ENCODE measurements at places on chromosomes 11 and 22. TPM values are rescaled to one million over a fixed set of nuclear protein-coding genes. Genes with fewer than 3 reads are reported as not detected.

BACE1-AS gene
- 14.9 TPM for total RNA-seq

DNA sequence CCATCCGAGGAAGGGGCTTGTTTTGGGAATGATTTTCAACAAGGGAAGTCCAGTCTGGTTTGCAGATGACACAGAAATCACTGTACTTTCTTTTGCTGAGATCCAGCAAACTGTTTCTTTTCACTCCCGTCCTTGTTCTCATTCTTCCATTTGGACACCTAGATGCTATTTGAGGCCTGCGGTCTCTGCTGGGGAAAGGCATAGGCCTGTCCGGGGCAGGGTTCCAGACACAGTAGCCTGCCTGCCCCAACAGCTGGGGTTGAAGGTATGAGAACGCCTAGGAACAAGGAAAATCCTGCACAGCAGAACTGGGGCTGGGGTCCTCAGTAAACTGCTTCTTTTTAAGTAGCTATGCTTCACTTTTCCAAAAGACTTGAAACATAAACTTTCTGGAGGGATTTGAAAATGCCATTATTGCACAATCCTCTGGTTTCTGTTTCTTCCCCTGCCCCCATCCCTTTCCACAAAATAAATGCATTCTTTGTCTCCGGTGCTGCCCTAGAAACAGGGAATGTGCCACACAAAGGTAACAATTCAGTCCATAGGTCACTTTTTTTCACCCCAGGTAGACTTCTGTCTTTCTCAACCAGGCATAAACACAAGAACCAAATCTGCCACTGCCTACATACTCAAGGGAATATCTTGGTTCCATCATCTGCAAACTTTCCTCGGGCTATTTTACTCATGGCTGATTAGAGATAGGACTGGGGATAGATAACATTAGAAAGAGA, 174.8 kb upstream of the MTMR2 start:
- no peaks in the 10 kb centered on the region for H3K4me1 ChIP-seq
- H3K27me3 ChIP-seq: no peaks in the 10 kb centered on the region
- no peak overlapping the region for H3K27ac ChIP-seq
- DNase-seq: no peak

DNA sequence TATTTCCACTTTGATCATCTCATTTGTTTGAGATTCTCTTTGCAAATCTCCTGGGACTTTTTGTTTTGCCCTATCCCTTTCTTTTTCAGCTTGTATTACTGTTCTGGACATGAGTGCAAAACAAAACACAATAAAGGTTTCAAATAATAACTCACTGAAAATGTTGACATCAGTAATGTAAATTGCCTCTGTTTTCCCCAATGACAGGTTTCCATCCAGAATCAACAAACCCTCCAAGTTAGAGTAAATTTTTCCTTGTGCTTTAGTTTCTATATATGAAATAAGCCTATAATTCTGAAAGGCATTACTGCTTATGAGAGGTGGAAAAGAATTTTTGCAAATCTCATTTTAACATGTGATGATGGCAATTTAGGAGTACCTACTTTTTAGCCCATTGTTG, 187.0 kb upstream of the ANO3 start:
- no peak for DNase-seq
- H3K36me3 ChIP-seq: no peaks in the 10 kb centered on the region
- no peak overlapping the region for H3K4me3 ChIP-seq
- no peak overlapping the region for H3K27ac ChIP-seq

DNA sequence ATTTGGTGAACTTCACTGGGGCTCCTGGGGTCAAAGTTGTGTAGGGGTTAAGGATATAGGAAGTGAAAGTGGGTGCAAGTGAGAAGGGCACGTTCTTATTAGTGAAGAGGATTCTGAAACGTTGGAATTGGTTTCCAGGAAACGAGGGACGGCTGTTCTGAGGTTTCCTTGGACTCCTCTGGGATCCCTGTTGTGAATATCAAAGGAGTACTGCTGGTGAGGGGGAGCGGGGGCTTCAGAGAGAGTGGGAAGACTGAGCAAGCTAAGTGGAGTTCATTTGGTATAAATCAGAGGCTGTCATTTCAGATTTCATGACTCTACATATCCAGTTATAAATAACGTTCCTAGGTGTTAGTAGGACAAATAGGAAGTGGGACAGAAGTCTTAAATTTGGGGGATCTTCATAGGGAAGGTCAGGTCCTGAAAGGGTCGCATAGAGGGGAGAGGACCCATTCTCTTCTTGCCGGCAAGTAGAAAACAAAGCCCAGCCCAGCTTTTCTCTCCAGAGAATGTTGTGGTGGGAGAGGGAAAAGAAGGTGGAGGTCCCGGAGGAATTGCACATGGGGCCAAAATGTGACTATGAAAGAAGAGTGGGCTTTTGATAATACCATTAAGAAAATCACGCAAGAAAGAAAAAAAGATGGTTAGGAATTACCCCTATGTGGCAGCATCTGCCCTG, 1.1 kb upstream of the NELL1 start:
- no peaks in the 10 kb centered on the region for H3K36me3 ChIP-seq
- peak overlapping the region; percentile 56 for H3K4me3 ChIP-seq
- peaks cover 45% of the 10 kb centered on the region for H3K27me3 ChIP-seq

HSPB2 gene
- 1.0 TPM for total RNA-seq

ACCS gene
- 6.0 TPM for total RNA-seq

DNA sequence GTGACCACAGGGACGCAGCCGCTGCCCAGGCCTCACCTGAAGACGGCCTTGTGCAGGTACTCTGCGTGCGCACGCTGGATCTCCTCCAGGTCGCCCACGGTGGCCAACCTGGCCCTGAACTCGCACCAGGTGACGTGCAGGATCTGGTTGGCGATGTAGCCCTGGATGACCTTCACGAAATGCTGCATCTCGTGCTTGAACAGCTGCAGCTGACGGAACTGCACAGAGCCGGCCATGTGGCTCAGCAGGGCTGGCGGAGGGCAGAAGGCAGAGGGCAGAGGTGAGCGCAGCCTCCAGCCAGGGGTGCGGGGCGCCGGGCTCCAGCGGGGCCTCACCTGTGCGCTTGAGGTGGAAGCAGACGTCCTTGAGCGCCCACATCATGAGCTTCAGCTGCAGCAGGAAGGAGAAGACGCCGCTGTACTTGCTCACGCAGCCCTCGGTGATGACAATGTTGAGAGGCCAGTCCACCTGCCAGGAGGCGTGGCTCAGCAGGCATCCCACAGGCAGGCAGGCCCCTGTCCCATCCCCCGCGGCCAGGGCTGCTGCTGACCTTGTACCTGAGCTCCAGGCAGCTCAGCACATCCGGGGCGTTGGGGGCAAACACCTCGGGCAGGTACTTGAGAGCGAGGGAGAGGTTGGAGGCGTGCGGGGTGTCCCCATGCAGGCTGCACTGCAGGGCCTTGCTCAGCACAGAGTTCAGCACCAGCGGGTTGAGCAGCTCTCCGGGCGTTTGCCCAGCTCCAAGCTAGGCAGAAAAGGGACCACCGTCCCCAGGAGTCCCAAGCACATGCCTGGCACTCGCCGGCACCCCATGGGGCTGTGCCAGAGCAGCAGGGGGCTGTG, 17.6 kb downstream of the SELENOO start:
- H3K4me3 ChIP-seq: no peak overlapping the region
- H3K27me3 ChIP-seq: no peaks in the 10 kb centered on the region
- H3K27ac ChIP-seq: no peak overlapping the region

ACR gene
- not detected for total RNA-seq

GRCh38 chr11:129910360-129910759, 15.0 kb upstream of the NFRKB start:
- no peaks in the 10 kb centered on the region for H3K27me3 ChIP-seq
- H3K27ac ChIP-seq: no peak overlapping the region
- no peaks in the 10 kb centered on the region for H3K4me1 ChIP-seq

- H3K4me1 ChIP-seq: peaks cover 24% of the 10 kb centered on the region
- no peak for DNase-seq
- no peaks in the 10 kb centered on the region for H3K27me3 ChIP-seq
- no peak overlapping the region for H3K4me3 ChIP-seq
- peaks cover 21% of the 10 kb centered on the region for H3K36me3 ChIP-seq
Observed at GRCh38 chr11:94150704-94151685, 22.4 kb downstream of the PANX1 start.

DNA sequence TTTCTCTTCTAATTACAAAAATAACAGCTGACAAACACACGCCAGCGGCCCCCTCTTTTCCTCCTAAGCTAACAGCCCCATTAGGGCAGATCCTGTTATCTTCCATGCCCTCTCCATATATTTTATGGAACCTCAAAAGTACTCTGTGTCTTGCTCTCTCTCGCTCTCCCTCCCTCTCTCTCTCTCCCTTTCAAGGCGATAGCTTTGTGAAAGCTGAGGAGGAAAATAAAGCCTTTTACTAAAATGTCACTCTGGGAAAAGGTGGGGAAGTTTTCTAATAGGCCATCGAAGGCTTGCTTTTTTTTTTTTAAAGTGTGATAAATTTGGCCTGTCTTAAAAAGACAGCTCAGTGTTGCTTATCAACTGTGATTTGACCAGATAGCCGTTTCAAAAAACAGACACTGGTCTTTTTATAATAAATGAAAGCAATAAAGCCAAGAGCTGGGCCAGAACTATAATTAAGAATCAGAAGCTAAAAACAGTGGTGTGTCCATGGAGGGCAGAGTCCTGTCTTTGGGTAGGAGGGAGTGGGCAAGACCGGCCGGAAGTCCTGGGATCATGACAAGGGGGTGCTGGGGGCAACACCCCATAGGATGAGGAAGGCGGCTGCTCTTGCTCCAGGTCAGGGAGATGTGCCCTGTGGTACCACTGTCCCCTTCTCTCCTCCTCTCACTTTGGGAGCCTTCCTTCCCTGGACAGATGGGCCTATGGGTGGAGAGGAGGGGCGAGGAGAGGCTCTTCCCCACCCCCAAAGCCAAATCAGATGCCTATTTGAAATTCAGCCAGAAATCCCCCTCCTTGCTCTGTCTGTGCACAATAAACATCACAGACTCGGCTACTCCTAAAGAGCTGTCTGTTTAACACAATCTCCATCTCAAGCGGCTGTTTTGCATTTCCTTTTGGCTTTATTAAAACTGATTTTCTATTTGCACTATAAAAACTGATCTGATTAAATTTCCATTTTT, 267.2 kb downstream of the BUD13 start:
- H3K4me3 ChIP-seq: no peak overlapping the region
- H3K4me1 ChIP-seq: peaks cover 38% of the 10 kb centered on the region
- no peaks in the 10 kb centered on the region for H3K36me3 ChIP-seq
- peaks cover 2% of the 10 kb centered on the region for H3K27me3 ChIP-seq

- peak overlapping the region; percentile 63 for H3K4me3 ChIP-seq
- no peak overlapping the region for H3K27ac ChIP-seq
- no peak for DNase-seq
Observed at GRCh38 chr11:67023957-67024353, 1.0 kb downstream of the SYT12 start.

OR52N4 gene
- total RNA-seq: not detected

DDTL gene
- 2.1 TPM for total RNA-seq

GRCh38 chr22:29787371-29787980, 20.3 kb downstream of the UQCR10 start:
- DNase-seq: no peak
- no peaks in the 10 kb centered on the region for H3K4me1 ChIP-seq
- H3K4me3 ChIP-seq: no peak overlapping the region
- no peaks in the 10 kb centered on the region for H3K27me3 ChIP-seq
- H3K36me3 ChIP-seq: peaks cover 24% of the 10 kb centered on the region

TUBA8 gene
- total RNA-seq: 1.0 TPM

- DNase-seq: no peak
- H3K36me3 ChIP-seq: peaks cover 15% of the 10 kb centered on the region
- peaks cover 22% of the 10 kb centered on the region for H3K4me1 ChIP-seq
- H3K27ac ChIP-seq: no peak overlapping the region
- peaks cover 19% of the 10 kb centered on the region for H3K27me3 ChIP-seq
Observed at GRCh38 chr11:10310301-10310841, 5.5 kb downstream of the ADM start.

OTOG gene
- 2.4 TPM for total RNA-seq

POLA2 gene
- total RNA-seq: 31.2 TPM

GRCh38 chr11:3171931-3172560, 6.9 kb upstream of the OSBPL5 start:
- no peak overlapping the region for H3K4me3 ChIP-seq
- no peak overlapping the region for H3K27ac ChIP-seq
- H3K27me3 ChIP-seq: peaks cover 4% of the 10 kb centered on the region
- peaks cover 7% of the 10 kb centered on the region for H3K4me1 ChIP-seq
- no peak for DNase-seq

TM7SF2 gene
- total RNA-seq: 40.1 TPM

- H3K27ac ChIP-seq: no peak overlapping the region
- H3K27me3 ChIP-seq: no peaks in the 10 kb centered on the region
- no peaks in the 10 kb centered on the region for H3K36me3 ChIP-seq
- DNase-seq: no peak
- no peaks in the 10 kb centered on the region for H3K4me1 ChIP-seq
- no peak overlapping the region for H3K4me3 ChIP-seq
Observed at GRCh38 chr11:99759787-99760186, 739.0 kb downstream of the CNTN5 start.

GRCh38 chr11:67524480-67524808, 1.2 kb upstream of the CABP2 start:
- H3K4me3 ChIP-seq: no peak overlapping the region
- H3K27me3 ChIP-seq: no peaks in the 10 kb centered on the region
- no peak overlapping the region for H3K27ac ChIP-seq
- no peaks in the 10 kb centered on the region for H3K36me3 ChIP-seq

CEP126 gene
- total RNA-seq: 1.3 TPM

- no peak for DNase-seq
- H3K27me3 ChIP-seq: 0 out of 2 replicates have a peak, but pooled peaks cover 9% of the 10 kb centered on the region
- peak overlapping the region; percentile 61 for H3K4me3 ChIP-seq
Observed at GRCh38 chr22:31496735-31497146, 405 bp downstream of the SFI1 start.

DNA sequence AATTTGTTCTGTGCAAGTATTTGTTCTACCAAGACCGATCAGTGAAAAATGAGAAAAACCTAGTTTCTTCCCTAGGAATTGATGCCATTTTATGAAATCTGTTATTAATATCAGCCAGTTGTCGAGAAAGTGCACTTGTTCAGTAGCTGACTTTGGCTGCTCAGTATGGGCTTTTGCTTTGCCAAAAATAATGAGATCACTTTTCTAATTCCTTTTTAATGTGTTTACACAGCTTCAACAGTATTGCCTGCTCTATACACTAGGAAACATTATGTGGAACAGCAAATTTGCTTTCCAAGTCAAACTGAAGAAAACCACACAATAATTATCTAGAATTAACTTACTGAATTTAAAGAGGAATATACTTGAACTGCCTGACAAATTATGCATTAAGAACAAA, 34.4 kb downstream of the SCUBE2 start:
- H3K36me3 ChIP-seq: no peaks in the 10 kb centered on the region
- H3K4me1 ChIP-seq: no peaks in the 10 kb centered on the region
- no peak overlapping the region for H3K4me3 ChIP-seq
- H3K27me3 ChIP-seq: no peaks in the 10 kb centered on the region
- H3K27ac ChIP-seq: no peak overlapping the region

PHRF1 gene
- 37.3 TPM for total RNA-seq

SAA1 gene
- not detected for total RNA-seq

DNA sequence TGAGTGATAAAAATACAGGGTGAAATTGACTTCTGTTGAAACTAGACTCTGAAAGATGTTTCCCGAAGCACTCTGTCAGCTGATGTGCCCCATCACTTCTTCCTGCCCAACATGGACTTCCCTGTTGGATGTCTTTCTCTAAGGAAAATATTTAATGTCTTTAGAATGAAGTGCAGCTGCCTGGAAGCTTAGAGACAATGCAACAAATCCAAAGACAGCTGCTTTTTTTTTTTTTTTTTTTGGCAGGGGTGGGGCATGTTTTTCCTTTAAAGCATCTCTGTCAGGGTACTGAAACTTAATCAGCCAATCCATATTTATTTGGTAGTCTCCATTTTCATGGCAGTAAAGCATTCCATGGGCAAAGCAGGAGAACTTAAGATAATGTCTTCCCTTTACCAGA, 5.9 kb downstream of the JAM3 start:
- H3K27me3 ChIP-seq: no peaks in the 10 kb centered on the region
- DNase-seq: no peak
- H3K27ac ChIP-seq: no peak overlapping the region
- H3K4me1 ChIP-seq: no peaks in the 10 kb centered on the region

KCNJ11 gene
- 6.3 TPM for total RNA-seq

Data from H1 (cell line).